ENCODE measurements at places on chromosomes 11 and 22.

DNA sequence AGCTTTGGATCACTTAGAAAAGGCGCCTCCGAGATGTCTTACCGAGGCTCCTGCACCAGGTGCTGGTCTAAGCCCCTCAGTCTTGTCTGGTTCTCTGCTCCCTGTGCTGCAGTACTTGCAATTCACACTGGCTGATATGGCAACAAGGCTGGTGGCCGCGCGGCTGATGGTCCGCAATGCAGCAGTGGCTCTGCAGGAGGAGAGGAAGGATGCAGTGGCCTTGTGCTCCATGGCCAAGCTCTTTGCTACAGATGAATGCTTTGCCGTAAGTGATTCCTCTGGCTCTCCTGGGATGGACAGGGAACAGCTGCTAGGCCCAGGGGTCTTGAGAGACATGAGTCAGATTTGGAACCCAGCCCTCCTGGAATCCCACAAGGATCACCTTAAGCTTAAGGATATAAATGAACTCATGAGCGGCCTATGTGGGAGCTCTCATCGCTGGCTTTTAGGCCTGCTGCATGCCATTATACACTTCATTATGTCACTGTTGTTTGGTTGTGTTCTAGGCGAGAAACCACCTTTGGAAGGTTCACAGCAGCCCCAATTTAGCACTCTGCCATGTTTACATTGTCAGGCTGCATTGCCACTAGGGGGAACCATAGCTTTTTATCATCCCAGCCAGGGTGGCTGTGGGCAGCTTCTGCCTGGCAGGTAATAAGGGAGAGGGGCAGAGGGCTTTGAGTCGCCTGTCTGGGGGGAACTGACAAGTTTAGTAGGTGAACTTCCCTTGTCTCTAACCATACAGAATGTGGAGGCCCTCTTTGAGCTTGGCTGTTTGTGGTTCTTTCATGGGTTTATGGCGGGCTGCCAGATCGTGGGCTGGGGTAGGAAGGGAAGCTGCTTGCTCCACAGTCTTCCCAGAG lies 8.5 kb downstream of the ACAD8 start:
- no peak overlapping the region for H3K27ac ChIP-seq
- peaks cover 51% of the 10 kb centered on the region for H3K36me3 ChIP-seq
- peaks cover 22% of the 10 kb centered on the region for H3K4me1 ChIP-seq

DNA sequence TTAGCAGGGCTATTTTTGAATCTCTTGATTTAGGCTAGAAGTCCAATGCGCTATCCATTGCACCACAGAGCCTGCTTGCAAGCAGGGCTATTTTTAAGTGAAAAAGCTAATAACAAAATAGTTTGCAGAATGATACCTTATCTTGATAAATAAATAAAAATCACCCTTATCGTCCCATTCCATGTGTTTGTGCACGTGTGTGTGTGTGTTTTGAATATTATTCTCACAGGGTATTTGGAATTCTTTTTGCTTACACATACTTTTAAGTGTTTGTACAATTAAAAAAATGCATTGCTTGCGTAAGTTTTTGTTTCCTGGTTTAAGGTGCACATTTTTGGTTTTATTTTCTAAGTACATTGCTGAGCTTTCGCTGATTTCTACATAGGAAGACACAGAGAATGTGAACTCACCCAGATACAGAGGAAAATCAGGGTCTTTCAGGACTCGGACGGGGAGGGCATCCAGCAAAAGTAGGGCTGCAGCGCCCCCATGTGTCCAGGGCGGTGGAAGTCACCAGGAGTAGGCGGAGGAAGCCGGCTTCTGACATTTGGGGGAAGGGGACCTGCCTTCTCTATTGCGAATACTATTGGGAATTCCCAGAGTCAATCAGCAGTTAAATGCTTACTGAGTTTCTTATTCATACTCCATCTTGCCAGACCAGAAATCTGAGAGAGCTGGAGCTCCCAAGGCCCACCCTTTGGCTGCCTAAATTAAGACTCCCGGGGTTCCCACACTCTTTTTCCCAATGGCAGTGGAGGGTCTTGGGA lies 27.3 kb downstream of the SLC1A2 start:
- H3K4me1 ChIP-seq: peaks cover 12% of the 10 kb centered on the region
- H3K36me3 ChIP-seq: no peaks in the 10 kb centered on the region
- no peaks in the 10 kb centered on the region for H3K27me3 ChIP-seq
- no peak overlapping the region for H3K27ac ChIP-seq
- no peak overlapping the region for H3K4me3 ChIP-seq

DNA sequence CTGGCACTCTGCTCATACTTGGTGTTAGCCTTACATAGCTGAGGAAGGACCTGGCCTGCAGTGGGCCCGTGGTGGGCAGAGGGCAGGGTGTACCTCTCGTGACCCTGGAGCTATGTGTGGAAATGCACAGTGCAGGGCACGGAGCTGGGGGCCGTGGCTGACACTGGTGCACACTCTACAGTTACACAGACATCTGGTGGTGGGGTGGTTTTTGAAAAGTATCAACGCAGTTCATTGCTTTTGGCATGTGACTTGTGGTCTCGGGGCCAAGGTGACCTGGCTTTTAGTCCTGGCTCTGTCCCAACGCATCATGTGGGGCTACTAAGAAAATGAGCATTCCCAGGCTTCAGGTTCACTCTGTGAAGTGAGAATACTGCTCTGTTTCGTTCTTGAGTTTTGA lies 553.6 kb downstream of the NTM start:
- H3K4me1 ChIP-seq: peaks cover 26% of the 10 kb centered on the region
- no peaks in the 10 kb centered on the region for H3K36me3 ChIP-seq
- H3K27me3 ChIP-seq: no peaks in the 10 kb centered on the region

DNA sequence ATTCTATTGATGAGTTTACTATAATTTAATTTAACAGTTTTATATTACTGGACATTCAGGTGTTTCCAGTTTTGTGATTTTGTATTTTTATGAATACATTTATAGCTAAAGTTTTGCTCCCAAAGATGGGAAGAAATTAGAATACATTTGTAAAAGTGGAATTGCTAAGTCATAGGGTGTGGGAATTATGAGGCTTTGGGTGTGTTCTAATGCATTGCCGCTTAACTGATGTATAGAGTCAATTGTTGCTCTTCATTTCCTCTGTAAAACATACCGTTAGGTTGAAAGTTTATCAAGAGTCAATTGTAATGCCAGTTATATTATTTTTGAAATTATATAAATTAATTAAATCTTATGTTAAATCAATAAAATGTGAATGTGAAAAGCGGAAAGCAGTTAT lies 16.2 kb downstream of the PAAF1 start:
- H3K27ac ChIP-seq: no peak overlapping the region
- no peak for DNase-seq
- no peaks in the 10 kb centered on the region for H3K4me1 ChIP-seq
- peaks cover 17% of the 10 kb centered on the region for H3K36me3 ChIP-seq
- no peaks in the 10 kb centered on the region for H3K27me3 ChIP-seq
- no peak overlapping the region for H3K4me3 ChIP-seq

GRCh38 chr11:2345050-2345449 lies 32.1 kb upstream of the CD81 start:
- no peak for DNase-seq
- no peak overlapping the region for H3K4me3 ChIP-seq
- no peak overlapping the region for H3K27ac ChIP-seq
- H3K27me3 ChIP-seq: peaks cover 56% of the 10 kb centered on the region
- H3K4me1 ChIP-seq: no peaks in the 10 kb centered on the region

DNA sequence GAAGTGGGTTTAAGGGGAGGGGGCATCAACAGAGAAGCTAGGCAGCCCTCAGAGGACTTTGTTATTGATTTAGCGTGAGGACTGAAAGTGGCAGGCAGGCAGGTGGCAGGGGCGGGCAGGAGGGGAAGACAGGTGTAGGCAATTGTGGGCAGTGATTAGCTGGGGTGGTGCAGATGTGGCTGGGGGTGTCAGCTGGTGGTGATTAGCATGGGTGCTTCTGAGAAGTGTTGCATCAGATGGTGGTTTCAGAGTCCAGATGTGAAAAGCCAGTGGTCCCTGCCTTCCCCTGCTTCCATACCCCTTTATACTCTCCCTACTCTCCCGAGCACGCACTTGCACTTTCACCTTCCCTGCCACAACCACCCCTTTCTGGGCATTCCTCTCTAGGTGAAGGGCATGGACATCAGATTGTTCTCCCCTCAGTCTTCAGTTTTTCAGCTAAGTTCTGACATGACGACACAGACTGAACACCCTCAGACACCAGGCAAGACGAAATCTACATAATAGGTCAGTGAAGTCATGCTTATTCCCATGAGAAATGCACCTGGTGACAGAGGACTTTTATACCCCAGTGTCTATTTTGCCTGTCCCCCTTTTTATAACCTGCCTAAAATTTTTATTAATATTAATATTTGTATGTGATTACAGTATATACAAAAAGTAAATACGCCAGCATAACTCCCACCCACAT lies 435.7 kb upstream of the CADM1 start:
- H3K27ac ChIP-seq: no peak overlapping the region
- peaks cover 17% of the 10 kb centered on the region for H3K27me3 ChIP-seq
- no peaks in the 10 kb centered on the region for H3K36me3 ChIP-seq
- DNase-seq: no peak

- no peak overlapping the region for H3K4me3 ChIP-seq
- peaks cover 36% of the 10 kb centered on the region for H3K27me3 ChIP-seq
- H3K27ac ChIP-seq: no peak overlapping the region
Measured at GRCh38 chr11:61914471-61915171, 2.7 kb downstream of the RAB3IL1 start.

GRCh38 chr11:132064987-132065620 lies 694.7 kb downstream of the NTM start:
- DNase-seq: no peak
- no peak overlapping the region for H3K27ac ChIP-seq
- H3K4me3 ChIP-seq: no peak overlapping the region
- H3K4me1 ChIP-seq: peaks cover 10% of the 10 kb centered on the region

DNA sequence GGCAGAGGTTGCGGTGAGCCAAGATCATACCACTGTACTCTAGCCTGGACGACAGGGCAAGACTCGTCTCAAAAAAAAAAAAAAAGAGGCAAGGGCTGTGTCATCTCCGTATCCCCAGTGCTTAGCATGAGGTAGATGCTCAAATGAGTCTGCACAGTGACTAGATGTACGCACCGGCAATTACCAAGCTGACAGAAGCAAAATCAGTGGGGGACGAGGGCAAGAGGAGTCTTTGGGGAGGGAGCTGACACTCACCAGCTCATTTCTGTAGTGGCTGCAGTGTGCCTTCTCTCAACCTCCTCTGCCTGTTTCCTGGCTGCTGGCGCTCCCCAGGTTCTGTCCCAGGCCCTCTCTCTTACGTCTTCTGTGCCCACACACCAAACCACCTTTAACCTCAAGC lies 69.9 kb downstream of the PACSIN2 start:
- peaks cover 53% of the 10 kb centered on the region for H3K4me1 ChIP-seq
- no peaks in the 10 kb centered on the region for H3K27me3 ChIP-seq
- DNase-seq: no peak
- H3K36me3 ChIP-seq: no peaks in the 10 kb centered on the region
- no peak overlapping the region for H3K4me3 ChIP-seq
- peak overlapping the region; percentile 47 for H3K27ac ChIP-seq

DNA sequence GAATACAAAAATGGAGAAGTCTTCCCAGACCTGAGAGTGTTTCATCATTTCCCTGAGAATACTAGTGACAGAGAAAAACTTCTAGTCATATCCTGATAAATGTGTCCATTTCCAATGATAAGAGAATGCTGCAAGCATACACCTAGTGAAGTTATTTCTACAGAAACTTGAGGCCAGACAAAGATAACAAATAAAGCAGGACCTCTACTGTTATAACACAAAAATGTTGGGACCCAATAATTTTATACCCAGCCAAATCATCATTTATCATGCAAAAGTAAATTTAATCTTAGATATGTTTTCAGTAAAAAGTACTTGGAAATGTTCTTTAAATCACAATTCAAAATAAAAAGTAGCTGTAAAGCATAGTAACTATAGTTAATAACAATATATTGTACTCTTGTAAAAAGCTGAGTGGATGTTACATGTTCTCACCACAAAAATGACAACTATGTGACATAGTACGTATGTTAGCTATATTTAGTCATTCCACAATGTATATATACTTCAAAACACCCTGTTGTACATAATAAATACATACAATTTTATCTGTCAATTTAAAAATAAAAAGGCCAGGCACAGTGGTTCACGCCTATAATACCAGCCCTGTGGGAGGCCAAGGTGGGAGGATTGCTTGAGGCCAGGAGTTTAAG lies 12.6 kb downstream of the RRAS2 start:
- H3K4me3 ChIP-seq: no peak overlapping the region
- H3K27ac ChIP-seq: peak overlapping the region; percentile 95
- no peak for DNase-seq
- H3K36me3 ChIP-seq: peaks cover 11% of the 10 kb centered on the region

DNA sequence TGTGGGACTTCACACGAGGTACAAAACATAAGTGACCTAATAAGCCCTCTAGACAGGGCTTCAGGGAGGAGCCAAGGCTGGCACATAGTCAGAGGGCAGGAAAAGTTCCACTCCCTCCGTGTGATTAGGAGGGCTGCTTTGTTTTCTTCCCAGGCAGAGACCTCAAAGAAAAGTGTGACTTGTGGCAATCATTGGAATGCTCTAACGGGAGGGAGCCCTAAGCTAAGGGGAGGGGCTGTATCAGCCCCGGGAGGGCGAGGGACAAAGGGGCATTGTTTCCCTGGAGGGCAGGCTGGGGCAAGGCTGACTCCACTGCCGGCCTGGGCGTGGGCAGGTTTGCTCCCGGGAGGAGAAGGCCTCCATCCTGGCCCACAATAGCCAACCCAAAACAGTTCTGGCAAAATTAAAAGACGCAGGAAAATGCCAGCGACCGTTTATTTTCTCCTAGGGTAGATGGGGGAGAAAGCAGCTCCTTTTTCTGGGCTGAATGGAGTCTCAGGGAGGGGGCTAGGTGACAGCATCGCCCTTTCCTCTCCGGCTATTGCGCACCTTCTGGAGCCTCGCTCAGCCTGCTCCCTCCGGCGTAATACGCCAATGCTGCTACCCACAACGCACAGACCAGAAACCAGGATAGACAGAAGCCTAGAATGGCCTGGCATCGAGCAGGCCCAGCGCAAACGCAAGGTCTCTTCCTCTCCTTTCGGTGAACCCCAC lies 60.2 kb downstream of the ENDOD1 start:
- peak; percentile 42 for DNase-seq
- no peak overlapping the region for H3K27ac ChIP-seq
- peaks cover 13% of the 10 kb centered on the region for H3K4me1 ChIP-seq
- peaks cover 64% of the 10 kb centered on the region for H3K27me3 ChIP-seq
- no peaks in the 10 kb centered on the region for H3K36me3 ChIP-seq
- H3K4me3 ChIP-seq: peak overlapping the region; percentile 81

DNA sequence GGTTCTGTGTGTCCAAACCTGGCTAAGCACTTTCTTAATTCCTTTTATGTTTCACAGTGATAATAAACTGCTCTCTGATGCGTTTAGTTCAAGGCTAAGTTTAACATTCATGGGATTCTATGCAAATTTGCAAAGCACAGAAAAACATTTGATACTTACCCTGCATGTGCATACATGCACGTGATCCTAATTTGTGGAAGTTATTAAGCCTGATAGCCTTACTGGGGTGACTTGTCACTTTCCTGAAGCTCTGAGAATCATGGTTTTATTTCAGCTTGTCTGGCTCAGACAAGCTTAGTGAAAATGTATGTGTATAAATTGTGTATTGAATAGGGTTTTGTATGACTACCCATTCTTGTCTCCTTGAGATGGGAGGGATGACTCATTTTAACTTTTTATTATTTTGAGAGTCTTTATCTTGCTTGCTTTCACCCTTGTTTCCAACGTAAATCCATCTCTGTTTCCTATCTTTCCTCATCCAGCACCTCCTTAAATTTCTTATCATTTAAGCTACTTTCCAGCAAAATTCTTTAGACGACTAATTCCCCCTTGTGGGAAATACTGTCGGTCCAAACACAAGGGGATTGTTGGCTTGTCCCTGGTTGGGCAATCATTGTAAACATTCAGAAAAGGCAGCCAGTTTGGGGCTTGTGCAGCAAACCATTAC lies 167.1 kb downstream of the C11orf91 start:
- no peaks in the 10 kb centered on the region for H3K4me1 ChIP-seq
- no peak for DNase-seq
- H3K4me3 ChIP-seq: no peak overlapping the region
- H3K36me3 ChIP-seq: 0 out of 2 replicates have a peak, but pooled peaks cover 3% of the 10 kb centered on the region
